ENCODE measurements at places on chromosomes 7 and 10.

DNA sequence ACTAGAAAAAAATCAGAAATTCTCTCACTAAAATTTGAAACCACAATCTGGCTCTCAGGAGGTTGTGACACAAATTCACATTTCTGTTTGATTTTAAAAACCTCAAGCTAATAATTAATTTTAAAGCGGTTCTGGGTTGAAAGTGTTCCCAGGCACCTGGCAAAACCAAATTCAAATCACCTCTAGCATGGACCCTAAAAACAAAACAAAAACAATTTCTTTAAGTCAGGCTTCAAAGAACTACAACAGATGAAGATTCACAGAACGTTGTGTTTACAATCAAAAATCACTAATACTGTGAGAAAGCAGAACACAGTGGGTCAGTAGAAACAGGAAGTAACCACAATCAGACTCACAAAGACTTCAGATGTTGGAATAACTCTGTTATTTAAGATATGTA, 7.2 kb upstream of the RELN start:
- DNase-seq, result no peak

GRCh38 chr7:86784765-86785164, 141.1 kb downstream of the GRM3 start:
- DNase-seq, result no peak

- no peak for DNase-seq
These were observed 108.5 kb downstream of the CFTR start for GRCh38 chr7:117588352-117588794.

- DNase-seq, result no peak
These were observed 154.3 kb upstream of the SEMA3D start for GRCh38 chr7:85341121-85341520.

DNA sequence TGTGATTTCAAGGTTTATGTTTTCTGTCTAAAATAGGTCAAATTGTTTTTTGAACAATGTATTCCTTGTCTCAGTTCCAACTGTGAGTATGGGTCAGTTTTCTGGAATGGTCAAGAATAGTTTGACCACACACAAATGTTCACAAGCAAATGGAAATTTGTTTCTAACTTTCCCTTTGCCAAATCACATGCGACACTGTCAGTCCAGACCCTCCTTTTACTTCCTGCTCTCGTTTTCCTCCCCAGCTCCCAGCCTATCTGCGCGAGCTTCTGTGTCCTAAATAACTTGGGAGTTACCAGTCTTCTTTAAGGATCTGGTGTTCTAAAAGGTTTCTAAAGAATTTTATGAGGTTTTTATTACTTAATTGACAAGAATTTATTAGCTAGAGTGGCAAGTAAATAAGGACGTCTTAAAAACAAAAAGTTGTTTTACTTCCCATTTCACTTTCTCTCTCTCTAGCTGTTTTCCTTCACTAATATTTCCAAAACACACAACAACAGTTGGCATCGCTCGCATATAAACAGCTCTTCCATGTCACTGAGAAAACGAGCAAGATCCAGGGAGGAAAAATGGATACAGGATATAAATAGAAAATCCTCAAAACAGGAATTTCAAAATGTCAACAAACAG, 266.1 kb upstream of the KLF6 start:
- DNase-seq, result no peak

DNA sequence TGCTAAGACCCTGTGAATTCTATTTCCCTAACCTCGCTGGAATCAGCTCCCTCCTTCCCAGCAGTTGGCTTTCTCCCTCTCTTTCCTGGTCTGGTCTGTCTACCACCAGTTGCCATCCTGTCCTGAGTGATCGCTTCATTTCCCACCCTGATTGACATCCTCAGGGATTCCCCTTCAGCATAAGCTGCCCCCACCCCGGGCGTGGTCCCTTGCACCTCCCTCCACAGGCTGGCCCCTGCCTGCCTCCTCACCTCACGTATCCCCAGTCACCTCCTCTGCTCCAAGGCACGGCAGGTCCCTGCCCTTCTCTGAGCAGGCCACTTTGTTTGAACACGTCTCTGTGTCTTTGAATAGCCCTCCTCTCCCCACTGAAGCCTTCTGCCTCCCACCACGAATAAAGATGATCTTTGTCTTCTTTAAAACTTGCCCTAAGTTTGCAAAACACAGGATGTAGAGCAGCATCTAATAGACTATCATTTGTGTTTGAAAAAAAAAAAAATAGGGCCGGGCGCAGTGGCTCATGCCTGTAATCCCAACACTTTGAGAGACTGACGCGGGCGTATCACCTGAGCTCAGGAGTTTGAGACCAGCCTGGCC, 233.5 kb downstream of the CUX1 start:
- no peak for DNase-seq

- no peak for DNase-seq
These were observed 44.6 kb upstream of the BICC1 start for GRCh38 chr10:58467931-58468635.

GRCh38 chr10:128725531-128725930, 599.3 kb upstream of the MKI67 start:
- DNase-seq, result no peak

- DNase-seq, result no peak
These were observed 167.0 kb downstream of the ARID5B start for GRCh38 chr10:62068464-62068863.

DNA sequence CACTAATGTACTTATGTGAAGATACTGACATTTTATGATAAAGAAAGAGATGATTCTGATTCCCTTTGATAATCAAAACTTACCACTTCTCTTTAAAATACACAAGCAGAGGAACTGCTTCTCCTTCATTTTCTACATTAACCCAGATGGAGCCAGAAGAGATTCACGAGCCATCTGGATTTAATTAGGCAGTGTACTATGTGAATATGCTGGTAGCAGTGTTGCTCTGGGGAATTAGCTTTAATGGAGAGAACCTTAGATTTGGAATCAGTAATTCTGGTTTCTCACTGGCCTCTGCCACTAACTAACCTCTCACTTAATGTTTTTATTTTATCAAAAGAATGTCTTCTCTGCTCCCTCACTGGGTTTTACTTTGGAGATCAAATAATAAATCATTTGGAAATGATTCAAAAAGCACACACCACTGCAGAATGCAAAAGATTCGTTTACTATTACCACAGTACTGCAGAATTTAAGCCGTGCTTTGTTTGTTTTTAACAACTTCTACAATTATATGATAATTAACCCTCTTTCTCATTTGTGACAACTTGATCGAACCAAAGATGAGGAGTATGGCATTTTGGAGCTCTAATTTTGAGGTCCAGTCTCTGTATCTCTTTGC, 77.5 kb upstream of the PHYHIPL start:
- DNase-seq, result no peak

DNA sequence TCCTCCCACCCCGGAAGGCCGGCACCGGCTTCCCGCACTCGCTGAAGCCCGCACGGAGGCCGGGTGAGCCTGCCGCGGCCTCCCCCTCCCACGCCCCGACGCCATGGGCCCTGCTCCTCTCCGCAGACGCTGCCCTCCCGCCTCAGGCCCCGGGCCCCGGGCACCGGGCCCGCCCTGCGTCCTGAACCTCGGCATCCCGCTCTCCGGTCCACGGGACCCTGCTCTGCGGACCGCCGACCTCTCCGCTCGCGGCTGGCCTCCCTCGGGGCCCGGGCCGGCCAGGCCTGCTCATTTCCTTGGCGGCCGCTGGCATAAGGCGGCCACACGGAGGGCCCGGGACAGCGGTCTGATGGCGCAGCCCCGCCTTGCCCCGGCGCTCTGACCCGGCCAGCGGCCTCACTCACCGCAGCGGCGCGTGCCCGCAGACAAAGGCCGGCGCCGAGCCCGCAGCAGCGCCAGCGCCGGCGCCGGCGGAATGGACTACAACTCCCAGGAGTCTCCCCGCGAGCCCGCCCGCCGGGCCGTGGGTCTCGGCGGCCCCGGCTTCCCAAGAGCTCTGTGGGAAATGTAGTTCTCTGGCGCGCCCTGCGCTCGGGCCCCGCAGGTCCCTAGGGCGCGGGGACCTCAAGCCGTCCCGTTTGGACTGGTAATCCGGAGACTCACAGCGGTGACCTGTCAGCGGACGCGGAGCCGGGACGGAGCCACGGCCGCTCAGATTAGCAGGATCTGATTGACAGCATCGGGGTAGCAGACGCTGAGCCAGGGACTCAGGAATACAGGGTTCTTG, at the start of gene ZNF32:
TSS of gene ZNF32 (minus strand) at position 484 of the 787 bp plus-strand sequence. CDS start 2,748 bp downstream, outside the sequence.
- DNase-seq, result peak; percentile 39

GRCh38 chr7:124667312-124668153, 98.1 kb downstream of the GPR37 start:
- no peak for DNase-seq

GRCh38 chr7:112908086-112908485, 117.9 kb upstream of the TMEM168 start:
- DNase-seq, result no peak

DNA sequence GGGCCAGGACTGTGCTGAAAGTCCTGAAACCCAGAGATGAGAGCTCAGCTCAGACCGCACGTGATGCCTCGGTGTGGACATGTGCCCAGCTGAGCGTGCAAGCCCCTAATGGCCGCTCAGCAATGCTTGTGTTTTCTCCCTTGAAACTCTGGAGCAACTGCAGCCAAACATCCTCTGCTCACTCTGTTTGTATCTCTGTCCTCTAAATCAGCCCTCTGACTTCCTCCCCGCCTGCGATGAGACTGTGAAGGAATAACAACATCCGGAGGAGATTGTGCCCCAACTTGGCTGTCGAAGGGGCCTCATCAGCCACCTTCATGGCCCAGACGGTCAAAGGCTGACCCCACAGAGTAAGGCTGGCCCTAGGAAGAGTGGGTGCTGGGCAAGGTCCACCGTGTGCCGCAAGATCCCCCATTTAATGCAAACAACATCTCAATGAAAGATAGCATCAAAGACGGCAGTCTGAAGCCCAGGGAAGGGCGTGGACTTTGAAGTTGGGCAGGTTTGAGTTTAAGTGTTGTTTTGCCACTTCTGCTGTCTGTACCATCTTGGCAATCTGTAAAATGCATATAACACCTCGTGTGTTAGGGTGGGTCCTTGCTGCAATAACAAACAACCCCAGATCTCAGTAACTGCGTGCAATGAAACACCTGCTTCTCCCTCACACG, 39.9 kb downstream of the CALML3 start:
- DNase-seq, result no peak

GRCh38 chr10:78960316-78960800, 108.4 kb upstream of the ZMIZ1 start:
- peak; percentile 54 for DNase-seq

DNA sequence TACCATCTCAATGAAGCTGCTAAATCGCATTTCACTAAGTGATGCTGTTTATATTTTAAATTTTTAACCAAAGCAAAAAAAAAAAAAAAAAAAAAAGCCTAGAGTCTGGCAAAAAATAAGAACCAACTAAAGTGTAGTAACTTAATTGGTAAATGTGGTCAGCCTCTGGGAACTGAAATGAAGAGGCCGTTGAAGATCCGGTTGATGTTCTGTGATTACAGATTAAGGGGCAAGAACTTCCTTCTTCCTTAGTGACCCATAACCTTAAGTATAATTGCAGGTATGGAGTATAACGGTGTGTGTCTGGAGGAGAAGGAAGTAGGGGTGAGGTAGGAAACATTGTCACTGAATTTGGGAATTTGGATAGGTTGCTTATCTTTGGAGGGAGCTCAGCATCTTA, 7.7 kb upstream of the SRGN start:
- DNase-seq, result no peak

DNA sequence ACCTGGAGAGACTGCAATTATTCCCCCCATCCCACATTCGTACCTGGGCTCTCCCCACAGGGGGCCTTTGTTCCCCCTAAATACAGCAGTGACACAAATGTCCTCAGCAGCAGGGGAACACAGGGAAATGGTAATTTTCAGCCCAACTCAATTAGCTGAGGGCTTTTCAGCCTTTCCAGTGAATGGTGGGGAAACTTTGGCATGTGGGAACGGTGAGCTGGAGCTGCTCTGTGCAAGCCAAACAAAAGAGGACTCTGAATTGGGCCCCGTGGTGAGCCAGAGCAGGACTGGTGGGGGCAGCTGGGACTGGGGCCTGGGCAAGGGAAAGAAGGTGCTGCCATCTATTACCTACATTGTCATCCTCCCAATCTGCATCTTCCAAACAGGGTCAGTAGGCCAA, 51.0 kb downstream of the FBXW4 start:
- no peak for DNase-seq

- no peak for DNase-seq
These were observed 113.4 kb downstream of the FGFR2 start for GRCh38 chr10:121484816-121485215.

- peak; percentile 57 for DNase-seq
These were observed at the start of gene FKBP9 for GRCh38 chr7:32957326-32958045. Gene FKBP9 (plus strand): TSS chr7:32957440. CDS start chr7:32957574, 134 bp downstream.

- peak; percentile 14 for DNase-seq
These were observed at the start of gene PRKAR1B for GRCh38 chr7:727104-727805. Gene PRKAR1B (minus strand): TSS chr7:727281. CDS start chr7:711505, 15,776 bp downstream.

DNA sequence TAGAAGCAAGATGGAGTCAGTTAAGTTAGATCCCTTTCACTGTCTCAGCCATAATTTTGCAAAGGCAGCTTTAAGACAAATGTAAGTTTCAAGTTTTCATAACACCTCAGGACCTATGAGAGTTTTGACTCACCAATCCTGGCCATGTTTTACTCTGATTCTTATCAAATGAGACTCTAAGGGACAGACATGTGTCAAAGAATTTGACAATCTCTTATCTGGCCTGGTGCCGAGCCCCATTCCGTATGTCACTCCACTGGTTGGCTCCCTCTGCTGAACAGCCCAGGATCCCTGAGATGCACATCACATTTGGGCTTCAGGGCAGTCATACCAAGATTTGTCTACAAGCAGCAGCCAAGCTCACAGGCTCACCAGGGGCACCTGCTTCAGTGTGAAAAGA, 187.6 kb upstream of the STK17A start:
- DNase-seq, result no peak

- DNase-seq, result no peak
These were observed 34.4 kb upstream of the RSBN1L start for GRCh38 chr7:77661816-77662215.

DNA sequence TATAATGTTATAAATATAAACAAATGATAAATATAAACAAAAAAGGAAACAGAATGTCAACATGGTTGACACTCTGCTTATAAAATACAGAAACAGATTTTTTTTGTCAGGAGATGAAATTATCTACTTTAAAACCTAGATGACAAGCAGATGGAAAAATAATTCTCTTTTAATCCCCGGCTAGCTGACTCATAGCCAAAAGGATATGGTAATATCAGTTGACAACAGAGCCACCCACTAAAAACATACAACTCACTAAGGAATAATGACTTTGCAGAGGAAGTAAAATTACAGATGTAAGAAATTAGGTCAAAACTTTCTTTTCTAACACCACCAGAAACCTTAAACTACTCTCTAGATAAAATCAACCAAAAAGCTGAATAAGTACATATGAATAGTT, 131.1 kb upstream of the ABCB5 start:
- DNase-seq, result no peak

GRCh38 chr10:125687507-125688185, 4.7 kb upstream of the TEX36 start:
- no peak for DNase-seq

- no peak for DNase-seq
These were observed 4.8 kb downstream of the IL6 start for GRCh38 chr7:22731766-22732165.

- no peak for DNase-seq
These were observed 717.9 kb downstream of the PHTF2 start for GRCh38 chr7:78516450-78516849.

GRCh38 chr7:127988751-127989150, 42.5 kb downstream of the LRRC4 start:
- no peak for DNase-seq

All from DMS79 treated with DMSO at 0.1 percent for 48 hours (cell line).